ENCODE measurements at places on chromosomes 11 and 22.

DNA sequence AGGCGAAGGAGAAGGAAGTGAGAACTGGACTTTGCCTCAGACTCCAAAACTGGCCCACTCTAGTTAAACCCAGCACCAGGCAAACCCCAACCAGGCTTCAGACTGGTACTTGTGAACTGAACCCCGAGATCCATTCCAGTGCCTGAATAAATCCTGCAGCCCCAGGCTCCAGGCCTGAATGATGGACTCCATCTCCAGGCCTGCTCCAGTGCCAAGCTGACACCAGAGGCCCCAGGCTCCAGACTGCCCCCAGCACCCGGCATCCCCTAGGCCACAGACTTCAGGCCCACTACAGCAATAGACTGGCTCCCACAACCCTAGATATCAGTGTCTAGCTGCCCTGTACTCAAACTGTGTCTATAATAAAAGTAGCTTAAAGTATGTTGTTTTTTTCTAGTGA, 406.8 kb downstream of the FAM181B start:
- DNase-seq: no peak

- no peak for DNase-seq
Observed at GRCh38 chr11:117929916-117930570, 841 bp upstream of the TMPRSS13 start.

DNA sequence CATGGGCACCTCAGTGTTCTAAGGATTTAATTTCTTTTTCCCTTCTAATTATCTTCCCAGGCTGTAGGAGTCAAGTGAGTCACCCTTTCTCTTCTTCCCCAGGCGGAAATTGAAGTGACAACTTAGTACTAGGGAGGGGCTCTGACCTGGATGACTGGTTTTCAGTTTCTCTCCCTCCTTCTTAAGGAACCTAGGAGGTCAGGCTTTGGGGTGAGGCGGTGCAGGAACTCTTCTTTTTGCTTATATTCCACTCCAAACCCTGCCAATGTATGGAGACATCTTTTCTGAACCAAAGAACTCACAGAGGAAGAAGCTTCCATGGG, 12.6 kb downstream of the ZDHHC5 start:
- no peak for DNase-seq

GRCh38 chr11:17739945-17740338, 5.4 kb downstream of the KCNC1 start:
- DNase-seq: no peak

GRCh38 chr11:15638386-15638787, 523.7 kb downstream of the INSC start:
- DNase-seq: no peak

GRCh38 chr11:8794126-8794525, 111.5 kb downstream of the RPL27A start:
- DNase-seq: no peak

DNA sequence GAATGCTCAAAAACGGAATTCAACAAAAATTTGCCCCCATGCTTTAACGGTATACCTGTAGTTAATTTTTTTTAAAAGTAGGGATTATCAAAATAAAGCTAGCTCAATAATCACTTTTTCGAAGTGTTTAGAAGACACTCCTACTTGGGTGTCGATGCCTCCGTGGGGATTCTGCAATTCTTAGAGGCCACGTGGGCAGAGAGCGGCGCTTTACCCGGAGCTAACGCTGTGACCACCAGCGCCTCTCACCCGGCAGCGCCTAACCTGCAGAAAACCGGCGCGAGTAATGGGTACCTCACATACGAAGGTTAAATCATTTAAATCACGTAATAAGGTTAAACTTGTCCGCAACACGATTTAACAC, 583 bp downstream of the TAF1D start:
- DNase-seq: peak; percentile 74

DNA sequence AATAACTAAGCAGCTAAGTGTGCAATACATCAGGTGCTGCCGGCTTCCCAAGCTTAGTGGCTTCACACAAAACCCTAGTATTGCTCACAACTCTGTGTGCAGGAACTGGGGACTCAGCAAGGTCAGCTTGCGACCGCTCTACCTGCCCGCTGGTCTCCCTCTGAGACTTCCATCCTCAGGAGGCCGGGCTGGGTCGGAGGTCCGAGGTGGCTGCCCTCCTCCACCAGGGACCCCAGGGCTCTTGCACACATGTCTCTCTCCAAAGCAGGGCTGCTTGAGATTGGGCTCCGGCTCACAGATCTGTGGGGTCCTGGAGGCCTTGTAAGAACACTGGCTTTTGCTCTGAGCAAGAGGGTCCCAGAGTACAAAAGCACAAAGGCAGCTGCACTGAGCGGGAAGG, 25.4 kb upstream of the FGF19 start:
- DNase-seq: no peak

GRCh38 chr22:49291169-49291568, 536.5 kb downstream of the BRD1 start:
- DNase-seq: no peak

- no peak for DNase-seq
Observed at GRCh38 chr11:126926376-126926791, 74.2 kb downstream of the KIRREL3 start.

- no peak for DNase-seq
Observed at GRCh38 chr11:117412653-117413275, 85.1 kb downstream of the CEP164 start.

DNA sequence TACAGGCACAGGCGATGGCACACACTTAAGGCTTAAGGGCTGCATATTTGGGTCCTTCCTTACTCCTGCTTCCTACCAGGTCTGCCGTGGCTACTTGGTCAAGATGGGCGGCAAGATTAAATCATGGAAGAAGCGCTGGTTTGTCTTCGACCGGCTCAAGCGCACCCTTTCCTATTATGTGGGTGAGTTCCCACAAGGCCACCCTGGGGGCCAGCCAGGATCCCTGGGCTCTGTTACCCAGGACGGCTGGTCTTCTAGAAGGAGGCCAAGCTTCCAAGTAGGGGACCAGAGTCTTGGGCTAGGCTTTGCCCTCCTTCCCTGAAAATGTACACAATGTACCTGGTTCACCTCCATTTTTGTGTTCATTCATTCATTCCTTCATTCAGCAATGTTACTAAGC, 29.1 kb downstream of the TREH start:
- no peak for DNase-seq

DNA sequence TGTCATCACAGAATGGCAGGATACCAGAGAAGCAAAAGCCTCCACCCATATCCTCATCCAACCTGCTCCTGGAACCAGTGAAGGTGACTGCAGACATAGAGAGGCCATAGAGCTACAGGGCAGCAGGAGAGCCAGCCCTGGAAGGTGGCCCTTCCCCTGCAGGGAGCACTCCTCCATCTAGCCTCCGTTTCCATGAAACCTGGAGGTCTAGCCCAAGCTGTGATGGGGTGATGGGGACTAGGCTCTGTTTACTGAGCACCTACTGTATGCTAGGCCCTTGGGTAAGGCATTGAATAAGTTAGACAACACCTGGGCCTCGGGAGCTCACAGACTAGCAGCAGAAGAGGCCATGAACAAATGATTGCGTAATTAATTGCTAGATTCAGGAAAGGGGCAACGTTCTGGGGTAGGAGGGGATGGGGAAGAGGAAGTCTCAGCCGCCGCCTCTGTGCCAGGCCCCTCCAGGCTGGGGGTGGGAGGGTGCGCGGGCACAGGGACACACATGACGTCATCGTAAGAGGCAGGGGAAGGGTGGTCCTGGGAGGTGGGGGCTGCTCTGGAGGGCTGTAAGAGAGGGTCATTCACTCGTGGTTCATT, 784 bp upstream of the SYNGR1 start:
- no peak for DNase-seq

GRCh38 chr11:1381793-1382425, 7.8 kb upstream of the BRSK2 start:
- DNase-seq: no peak

DNA sequence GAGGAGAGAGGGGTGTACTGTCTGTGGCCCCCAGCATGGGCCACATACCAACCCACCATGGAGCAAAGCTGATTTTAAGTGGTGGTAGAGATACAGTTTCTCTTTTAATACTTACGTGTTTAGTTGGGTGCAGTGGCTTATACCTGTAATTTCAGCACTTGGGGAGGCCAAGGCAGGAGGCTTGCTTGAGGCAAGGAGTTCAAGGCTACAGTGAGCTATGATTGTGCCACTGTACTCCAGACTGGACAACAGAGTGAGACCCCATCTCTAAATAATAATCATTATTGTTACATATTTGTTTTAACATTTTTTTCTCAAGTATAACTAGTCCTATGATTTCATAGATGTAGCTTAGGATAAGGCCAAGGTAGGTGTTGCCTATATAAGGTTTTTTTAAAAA, 8.8 kb downstream of the GGA1 start:
- DNase-seq: no peak

- no peak for DNase-seq
Observed at GRCh38 chr11:107392611-107393010, 65.0 kb downstream of the CWF19L2 start.

GRCh38 chr11:1394936-1395772, 5.4 kb downstream of the BRSK2 start:
- no peak for DNase-seq

GRCh38 chr11:33861386-33861785, 30.5 kb downstream of the LMO2 start:
- DNase-seq: no peak

GRCh38 chr11:12762278-12762677, 88.1 kb downstream of the TEAD1 start:
- no peak for DNase-seq

- no peak for DNase-seq
Observed at GRCh38 chr11:34278693-34279297, 79.0 kb downstream of the ABTB2 start.

- no peak for DNase-seq
Observed at GRCh38 chr11:131969261-131969660, 598.8 kb downstream of the NTM start.

GRCh38 chr22:19853879-19854777, 546 bp downstream of the GNB1L start:
- DNase-seq: no peak

Measured in activated T-cell treated with anti-CD3 and anti-CD28 coated beads, Interleukin-2, amount 50 U/mL, for 48 hours (primary cell).